ENCODE measurements at places on chromosomes 1 and 21.

DNA sequence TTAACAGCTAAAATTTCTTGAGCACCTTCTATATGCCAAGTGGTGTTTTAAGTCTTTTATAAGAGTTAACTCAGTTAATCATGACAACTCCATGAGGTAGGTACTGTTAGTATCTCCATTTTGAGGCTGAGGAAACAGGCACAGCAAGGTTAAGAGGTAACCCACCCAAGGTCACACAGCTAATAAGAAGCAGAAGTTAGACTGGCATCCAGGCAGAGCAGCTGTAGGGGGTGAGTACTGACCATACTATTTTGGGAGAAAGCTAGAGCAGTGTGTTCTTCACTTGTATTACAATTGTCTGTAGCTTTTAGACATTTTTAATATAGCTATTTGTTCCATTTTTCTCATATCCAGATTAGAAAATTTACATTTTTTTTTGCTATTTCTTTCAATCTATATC is 4.8 kb downstream of the ATP6V1G3 start:
- no peak for DNase-seq

GRCh38 chr1:155051777-155052398 is 772 bp downstream of the ADAM15 start:
- no peak for DNase-seq

DNA sequence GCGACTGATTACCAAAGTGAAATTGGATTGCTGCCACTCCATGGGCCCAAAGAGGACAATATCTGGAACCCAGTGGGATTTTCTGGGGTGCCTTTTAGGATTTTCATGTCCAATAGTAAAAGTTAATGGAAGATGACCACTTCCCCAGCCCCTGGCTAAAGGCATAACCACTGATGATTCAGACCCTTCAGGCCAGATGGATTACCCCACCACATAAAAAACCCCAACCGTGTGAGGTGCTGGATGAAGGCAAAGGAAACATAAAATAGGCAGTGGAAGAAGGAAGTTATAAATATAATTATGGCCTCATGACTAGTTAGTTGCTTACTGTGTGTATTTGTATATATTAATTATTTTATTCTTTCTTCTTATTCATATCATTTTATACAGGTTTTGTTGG is 40.2 kb upstream of the IL10 start:
- no peak for DNase-seq

GRCh38 chr1:10265900-10266299 is 55.5 kb downstream of the KIF1B start:
- no peak for DNase-seq

DNA sequence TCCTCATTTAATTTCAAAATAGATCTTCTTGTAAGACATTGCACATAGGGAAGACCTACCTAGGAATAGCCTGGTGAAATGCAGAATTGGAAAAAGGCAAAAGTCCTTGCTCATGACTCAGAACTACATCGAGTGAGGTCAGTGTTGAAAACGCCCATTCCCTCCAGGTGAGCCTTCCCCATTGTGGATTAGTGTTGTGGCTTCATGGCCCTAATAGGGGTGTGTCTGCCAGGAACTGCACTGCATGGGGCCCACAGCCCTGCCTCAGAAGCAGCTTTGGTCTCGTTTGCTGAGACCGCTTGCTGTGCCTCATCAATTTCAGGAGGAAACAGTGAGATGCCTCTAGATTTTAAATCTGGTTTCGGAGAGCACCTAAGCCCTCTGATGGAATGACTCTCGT is 17.0 kb downstream of the TFF3 start:
- DNase-seq = no peak

- DNase-seq = no peak
Measured at GRCh38 chr1:58709540-58710175, 9.8 kb upstream of the MYSM1 start.

GRCh38 chr1:214403431-214403830 is 122.5 kb downstream of the SMYD2 start:
- no peak for DNase-seq

DNA sequence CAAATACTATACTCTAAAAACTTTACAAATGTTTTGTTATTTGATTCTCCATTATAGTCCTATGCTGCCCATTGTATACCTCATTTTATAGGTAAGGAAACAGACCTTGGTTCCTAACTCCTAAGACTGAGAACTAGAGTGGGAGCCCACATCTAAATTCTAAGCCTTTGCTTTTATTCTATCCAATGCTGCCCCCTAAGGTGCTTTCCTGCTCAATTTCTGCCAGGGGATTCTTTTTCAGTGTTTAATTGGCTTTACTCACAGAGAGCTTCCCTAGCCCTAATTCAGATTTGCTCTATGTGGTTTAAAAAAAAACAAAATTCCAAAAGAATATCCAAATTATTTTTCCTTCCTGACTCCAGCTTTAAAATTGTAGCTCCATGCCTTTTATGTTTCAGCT is 64.5 kb downstream of the KIF14 start:
- no peak for DNase-seq

- no peak for DNase-seq
Measured at GRCh38 chr21:42841156-42841915, 38.0 kb downstream of the WDR4 start.

- DNase-seq = no peak
Measured at GRCh38 chr21:40047211-40047610, 180.0 kb downstream of the PCP4 start.

- DNase-seq = no peak
Measured at GRCh38 chr21:33025489-33026442, at the start of gene OLIG2. OLIG2 (plus strand) TSS chr21:33025935; CDS start chr21:33026863, 928 bp downstream.

- DNase-seq = no peak
Measured at GRCh38 chr1:167805041-167805556, 83.3 kb downstream of the MPZL1 start.

DNA sequence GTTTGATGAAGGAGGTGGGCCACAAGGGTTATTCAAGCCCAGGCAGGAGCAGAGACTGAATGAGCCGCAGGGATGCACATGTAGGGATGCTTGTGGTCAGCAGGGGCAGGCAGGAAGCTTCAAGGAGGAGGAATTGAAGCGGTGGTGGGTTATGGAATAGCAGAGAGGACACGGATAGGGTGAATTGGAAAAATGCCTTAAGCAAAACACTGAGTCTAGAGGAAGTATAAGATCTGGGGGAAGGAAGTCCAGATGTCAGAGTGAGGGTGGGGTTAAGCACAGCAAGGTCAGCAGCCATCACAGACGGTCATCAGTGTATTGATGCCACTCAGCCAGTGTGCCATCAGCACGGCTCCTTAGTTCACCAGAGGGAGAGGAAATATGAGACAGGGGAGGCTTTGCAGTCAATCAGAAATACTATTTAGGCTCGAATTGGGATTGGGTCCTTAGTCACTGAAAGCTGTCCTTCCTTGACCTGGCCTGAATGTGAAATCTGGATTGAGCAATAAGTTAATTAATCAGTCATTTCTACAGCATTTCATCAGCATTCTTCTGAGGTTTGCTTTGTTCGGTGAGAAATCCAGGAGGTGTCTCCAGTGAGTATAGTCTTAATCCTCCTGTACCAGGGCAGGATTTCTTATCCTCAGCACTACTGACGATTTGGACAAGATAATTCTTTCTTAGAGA is 6.0 kb upstream of the LCE1F start:
- DNase-seq = no peak

Data from activated CD4-positive, CD25-positive, alpha-beta regulatory T cell treated with anti-CD3 and anti-CD28 coated beads, Interleukin-2, amount 50 U/mL, for 16 hours (primary cell).